ENCODE measurements at places on chromosomes 16 and 17.

- no peak for DNase-seq
Observed at GRCh38 chr17:32834104-32834503, 42.8 kb downstream of the MYO1D start.

DNA sequence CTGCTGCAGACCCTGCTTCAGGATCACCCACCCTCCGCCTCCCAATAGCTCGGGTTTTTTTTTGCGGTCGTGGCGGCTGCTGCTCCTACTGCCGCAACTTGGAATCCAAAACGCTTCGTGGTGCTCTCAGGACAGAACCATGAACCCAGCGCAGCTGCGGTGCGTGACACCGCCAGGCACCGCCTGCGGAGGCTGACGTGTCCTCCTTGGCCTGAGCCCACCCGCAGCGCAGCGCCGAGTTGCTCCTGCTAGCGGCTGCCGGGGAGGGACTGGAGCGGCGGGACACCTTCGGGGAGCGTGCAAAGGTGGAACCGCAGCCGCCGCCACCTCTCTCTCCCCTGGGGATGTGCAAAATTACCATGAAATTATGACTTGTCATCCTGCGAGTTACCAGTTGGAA is 1893.0 kb downstream of the TP53TG3F start:
- no peak for DNase-seq

DNA sequence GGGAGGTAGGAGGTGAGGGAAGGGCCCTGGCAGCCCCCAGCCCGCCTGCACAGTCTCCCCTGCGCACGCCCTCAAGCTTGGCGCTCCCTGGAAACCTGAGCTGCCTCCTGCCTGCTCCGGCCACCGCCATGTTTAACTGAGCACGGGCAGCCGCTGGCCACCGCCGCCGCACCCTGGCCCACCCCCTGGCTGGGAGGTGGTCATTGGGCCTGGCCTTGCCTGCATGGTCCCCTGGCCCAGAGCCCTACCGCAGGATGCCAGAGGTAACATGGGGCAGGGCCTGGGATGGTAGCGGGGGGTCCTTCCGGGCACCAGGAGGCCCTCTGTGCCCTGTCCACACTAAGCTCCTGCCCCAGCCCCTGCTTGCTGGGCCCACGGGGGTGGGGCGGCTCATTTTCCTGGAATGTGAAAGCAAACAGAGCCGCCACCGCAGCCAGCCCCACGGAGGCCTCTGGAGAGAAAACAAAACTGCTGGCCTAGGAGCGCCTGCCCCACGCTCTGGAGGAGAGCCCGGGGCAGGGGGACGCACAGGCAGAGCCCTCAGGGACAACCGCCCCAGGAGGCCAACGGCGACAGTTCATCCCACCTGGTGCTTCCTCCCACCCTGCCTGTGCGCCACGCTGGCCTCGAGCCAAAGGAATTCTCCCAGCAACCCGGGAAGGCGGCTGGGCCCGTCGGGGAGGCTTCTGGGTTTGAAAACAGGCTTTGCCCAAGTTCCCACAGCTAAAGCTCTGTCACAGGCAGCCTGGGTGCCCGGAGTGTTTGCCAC is 8.9 kb downstream of the NHERF2 start:
- no peak for DNase-seq

DNA sequence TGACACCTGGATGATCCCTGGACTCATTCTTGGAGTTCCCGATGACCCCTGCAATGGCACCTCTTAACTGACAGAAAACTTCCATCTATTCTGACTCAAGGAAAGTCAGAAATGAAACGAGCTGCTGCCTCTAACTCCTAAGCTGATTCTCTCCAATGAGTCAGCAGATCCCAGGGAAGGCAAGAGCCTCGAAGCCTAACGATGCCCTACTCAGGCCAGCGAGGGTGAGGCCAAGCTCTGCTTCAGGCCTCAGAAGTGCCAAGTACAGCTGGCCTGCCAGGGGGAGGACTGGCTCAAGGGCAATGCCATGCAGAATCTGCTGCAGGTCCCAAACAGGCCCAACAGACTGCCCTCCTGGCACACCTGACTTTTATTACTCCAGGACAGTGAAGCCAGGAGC is 36.3 kb downstream of the PLXDC1 start:
- DNase-seq: no peak

- no peak for DNase-seq
Observed at GRCh38 chr17:51684214-51684613, 423.9 kb downstream of the UTP18 start.

DNA sequence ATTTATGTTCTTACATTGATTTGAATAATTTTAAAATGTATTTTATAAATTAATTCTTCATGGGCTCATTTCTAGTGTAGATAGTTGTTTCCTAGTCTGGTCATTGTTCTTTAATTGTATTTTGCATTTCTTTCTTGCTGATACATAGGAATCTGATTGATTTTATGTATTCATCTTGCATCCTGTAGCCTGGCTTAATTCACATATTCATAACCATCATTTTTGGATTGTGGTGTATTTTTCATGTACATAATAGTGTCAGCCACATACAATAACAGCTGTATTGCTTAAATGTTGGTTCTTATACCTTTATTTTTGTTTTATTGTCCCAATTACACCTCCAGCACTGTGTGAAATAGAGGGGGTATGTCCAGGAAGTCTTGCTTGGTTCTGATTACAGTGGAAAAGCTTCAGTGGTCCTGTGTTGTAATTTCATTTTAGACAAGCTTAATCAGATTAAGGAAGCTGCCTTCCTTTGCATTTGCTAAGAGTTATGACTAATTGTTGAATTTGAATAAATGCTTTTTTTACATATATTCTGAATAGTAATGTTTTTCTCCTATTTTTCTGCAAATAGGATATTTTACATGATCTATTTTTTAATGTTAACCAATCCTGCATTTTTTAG is 103.7 kb downstream of the USP22 start:
- DNase-seq: no peak

DNA sequence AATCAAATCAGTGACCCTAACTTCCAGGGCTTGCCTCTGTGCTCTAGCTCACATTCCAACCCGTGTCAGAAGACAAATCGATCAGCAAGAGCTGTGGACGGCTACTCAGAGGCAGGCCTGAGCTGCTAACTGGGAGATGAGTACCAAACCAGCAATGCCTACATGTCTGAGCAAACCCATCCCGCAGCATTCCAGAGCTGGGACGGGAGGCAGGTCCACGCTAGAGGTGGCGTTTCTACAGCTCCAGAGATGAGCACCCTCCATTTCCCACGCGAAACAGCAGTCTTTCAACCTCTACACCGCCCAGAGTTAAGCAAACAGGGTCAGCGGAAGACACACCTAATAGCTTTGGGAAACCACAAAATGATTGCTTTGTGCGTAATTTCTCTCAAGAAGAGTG is 6.5 kb downstream of the NXN start:
- no peak for DNase-seq

- no peak for DNase-seq
Observed at GRCh38 chr17:78822552-78822951, 18.1 kb downstream of the USP36 start.

- DNase-seq: no peak
Observed at GRCh38 chr17:2084766-2085647, 30.1 kb downstream of the HIC1 start.

GRCh38 chr16:23807028-23807427 is 28.8 kb upstream of the PRKCB start:
- no peak for DNase-seq

DNA sequence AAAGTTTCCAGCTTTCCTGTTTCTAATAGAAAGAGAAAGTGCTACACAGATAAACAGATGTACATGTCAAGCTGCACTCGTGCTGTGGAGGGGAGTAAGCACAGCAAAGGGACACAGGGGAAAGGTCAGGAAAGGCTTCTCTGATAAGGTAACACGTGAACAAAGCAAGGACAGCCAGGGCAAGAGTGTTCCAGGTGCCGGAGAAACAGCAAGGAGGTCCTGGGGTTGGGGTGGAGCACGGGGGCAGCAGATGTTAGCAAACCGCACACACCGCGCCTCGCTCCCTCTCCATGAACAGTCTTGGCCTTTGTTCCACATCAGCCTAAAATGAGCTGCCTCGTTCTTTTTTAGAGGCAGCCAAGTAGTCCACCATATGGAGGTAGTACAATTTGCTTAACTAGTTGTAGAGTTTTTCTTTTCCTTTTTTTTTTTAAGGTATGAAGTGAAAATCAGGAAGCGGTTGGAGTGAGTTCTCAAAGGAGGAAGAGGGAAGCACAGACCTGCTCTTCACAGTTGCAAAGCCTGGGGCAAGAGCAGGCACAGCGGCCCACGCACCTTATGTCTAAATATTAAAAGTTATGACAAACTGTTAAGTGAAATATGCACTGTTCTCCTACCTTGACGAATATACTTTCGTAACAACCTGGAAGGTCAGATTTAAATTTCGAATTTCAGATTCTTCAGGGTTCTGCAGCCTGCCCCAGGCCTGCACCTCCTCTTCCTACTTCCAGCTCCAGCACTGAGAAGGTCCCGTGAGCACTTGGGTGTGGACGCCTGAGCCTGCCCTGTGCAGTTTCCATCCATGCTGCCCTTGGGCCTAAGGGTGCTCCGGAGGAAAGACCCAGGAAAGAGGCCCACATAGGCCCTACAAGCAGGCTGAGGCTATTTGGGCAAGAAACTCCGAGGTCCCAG is 41.5 kb upstream of the RPH3AL start:
- no peak for DNase-seq

GRCh38 chr17:40322358-40323315 is 13.7 kb downstream of the RARA start:
- peak; percentile 76 for DNase-seq

- no peak for DNase-seq
Observed at GRCh38 chr17:49995055-49995738, at the start of gene DLX3. TSS of gene DLX3 (minus strand) at chr17:49995224. CDS start at chr17:49994998, 226 bp downstream.

DNA sequence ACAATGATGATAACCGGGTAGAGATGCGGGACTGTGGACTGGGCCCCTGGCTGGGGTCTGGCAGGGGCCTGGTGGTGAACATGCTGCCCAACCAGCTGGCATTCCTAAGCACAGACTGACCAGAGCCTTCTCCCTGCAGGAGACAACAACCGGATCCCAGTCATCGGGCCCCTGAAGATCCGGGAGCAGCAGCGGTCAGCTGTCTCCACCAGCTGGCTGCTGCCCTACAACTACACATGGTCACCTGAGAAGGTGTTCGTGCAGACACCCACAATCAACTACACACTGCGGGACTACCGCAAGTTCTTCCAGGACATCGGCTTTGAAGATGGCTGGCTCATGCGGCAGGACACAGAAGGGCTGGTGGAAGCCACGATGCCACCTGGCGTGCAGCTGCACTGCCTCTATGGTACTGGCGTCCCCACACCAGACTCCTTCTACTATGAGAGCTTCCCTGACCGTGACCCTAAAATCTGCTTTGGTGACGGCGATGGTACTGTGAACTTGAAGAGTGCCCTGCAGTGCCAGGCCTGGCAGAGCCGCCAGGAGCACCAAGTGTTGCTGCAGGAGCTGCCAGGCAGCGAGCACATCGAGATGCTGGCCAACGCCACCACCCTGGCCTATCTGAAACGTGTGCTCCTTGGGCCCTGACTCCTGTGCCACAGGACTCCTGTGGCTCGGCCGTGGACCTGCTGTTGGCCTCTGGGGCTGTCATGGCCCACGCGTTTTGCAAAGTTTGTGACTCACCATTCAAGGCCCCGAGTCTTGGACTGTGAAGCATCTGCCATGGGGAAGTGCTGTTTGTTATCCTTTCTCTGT is 5.1 kb upstream of the SLC7A6 start:
- DNase-seq: no peak

- no peak for DNase-seq
Observed at GRCh38 chr16:58009856-58010416, 8.7 kb downstream of the USB1 start.

- no peak for DNase-seq
Observed at GRCh38 chr17:77425791-77426641, 285.2 kb downstream of the SEC14L1 start.

- DNase-seq: no peak
Observed at GRCh38 chr16:78608305-78608776, 508.9 kb downstream of the WWOX start.

DNA sequence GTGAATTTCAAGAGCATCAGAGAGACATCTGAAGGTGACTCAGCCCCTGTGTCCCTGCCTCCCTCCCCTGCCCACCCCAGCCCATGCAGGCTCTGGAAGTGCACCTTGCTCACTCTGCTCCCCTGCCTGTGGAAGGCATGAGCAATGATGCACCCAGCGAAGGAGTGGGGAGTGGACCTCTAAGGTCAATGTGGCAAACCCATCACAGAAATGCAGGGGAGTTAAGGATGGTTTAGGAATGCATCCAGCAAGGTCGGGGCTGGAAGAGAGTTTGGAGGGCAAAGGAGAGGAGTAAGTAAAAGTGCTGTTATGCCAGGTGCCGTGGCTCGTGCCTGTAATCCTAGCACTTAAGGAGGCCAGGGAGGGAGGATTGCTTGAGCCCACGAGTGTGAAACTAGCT is 61.9 kb downstream of the CYB5B start:
- no peak for DNase-seq

- DNase-seq: no peak
Observed at GRCh38 chr16:496097-496886, 31.2 kb upstream of the CAPN15 start.

- no peak for DNase-seq
Observed at GRCh38 chr17:50184611-50185398, 16.6 kb downstream of the COL1A1 start.

DNA sequence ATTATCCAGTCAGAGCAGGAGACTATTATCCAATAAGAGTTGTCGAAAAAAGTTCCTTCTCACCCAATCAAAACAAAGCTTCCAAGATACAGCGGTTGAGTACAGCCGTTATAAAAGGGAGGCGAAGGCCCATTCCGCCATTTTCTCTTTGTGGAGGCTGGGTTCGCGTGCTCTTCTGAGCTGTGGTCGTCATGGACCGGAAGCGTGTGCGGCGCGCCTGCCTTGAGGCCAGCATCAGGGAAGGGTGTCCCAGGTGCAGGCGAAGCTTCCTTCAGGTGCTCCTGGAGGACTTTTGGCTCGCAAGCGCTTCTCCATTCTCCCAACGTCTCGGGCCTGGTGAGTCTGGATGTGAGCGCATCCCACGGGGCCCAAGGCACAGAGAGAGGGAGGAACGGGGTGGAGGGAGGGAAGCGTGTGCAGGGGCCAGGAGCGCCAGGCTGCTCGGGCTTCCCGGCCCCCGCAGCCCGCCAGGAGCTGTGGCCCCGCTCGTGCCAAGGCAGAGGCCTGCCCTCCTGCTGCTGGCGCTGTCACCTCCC is 99.2 kb downstream of the GOSR1 start:
- no peak for DNase-seq

DNA sequence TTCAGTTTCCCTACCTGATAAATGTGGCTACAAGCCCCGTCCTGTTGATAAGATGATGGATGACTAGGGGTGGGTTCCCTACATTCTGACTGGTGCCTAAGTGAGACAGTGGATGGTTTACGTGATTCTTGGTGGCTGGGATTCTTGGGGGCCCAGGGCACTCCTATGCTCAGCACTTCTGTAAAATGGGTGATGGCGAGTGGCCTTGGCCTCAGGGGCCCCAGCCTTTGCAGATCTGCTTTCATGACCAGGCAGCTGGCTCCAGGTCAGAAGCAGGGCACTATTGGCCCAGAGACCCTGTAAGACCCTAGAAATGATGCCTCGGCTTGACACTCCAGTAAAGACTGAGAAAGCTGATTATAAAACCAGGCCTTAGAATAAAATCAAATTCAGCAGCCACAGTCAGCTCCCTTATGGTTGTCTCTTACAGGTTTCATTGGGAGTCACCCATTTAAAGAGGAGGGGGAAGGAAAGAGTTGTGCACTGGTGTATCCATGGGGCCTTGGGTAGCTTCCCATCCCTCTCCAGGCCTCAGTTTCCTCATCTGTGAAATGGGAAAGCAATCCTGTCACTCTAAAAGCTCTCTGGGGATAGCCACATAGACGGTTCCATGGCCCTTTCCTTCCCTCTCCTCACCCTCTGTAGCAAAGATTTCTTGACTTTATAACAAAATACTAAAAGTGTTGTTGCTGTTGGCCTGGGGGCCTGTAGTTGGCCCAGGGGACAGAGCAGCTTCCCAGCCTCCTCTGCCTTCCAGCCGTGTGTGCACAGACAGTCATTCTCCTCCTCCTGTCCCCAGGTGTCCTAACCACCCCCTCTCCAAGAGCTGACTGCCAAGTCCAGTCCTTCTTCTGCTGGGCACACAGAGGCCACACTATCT is 1.2 kb downstream of the SNX20 start:
- no peak for DNase-seq
